ENCODE measurements at places on chromosomes 5 and 9.

DNA sequence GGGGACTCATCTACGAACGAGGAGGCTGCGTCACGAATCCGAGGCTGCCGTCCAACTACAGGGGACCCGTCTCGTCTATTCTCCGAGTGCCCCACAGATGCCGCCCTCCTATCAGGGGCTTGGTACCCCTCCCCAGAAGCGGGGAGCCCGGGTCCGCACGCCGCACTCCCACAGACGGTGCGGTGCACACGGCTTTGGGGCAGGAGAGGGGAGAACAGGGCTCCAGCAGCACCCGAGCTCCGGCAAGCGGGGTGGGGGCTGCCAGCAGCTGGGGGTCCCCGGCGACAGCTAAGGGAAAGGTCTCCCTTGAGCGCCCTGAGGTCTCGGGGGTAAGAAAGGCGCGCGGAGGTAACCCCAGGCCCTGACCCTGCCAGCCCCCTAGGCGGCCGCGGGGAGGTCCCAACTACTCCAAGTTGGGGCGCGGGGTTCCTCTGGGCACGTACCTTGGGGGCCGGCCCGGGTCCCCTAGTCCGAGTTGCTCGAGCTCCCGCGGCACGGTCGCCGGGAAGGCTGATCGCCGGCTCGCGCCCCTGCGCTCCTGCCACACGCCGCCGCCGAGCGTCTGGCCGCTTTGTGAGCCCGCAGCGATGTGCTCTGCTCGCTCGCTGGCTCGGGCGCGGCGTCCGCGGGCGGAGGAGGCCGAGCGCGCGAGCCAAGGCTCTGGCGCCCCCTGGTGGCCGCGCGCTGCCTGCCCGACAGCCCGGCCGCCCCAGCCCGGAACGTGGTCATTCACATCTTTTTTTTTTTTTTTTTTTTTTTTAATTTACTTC is at the start of gene SPOCK1:
Gene SPOCK1 (minus strand): TSS at position 591 of the 770 bp plus-strand sequence.
- DNase-seq = peak; percentile 7

- no peak for DNase-seq
These were observed 75.0 kb upstream of the RUSC2 start for GRCh38 chr9:35414889-35415288.

DNA sequence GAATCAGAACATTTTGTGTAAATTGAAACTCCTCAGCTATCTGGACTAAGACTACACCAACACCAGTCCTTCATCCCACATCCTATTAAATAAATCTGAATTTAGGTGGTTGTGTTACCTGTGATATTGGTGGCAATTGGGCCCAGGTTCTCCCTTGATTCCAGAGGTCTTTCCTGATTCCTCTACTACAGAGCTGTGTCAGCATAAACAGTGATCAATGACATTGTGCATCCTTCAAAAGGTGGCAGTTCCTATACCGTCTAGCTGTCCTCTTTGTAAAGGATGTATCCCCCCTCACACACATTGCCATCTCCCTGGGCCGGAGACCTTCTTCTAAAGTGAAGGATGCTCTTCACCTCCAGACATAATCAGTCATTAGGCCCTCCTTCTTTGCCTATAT is 239.2 kb downstream of the FAM114A2 start:
- DNase-seq = no peak

GRCh38 chr9:125438506-125439433 is 177.1 kb downstream of the GAPVD1 start:
- DNase-seq = no peak

DNA sequence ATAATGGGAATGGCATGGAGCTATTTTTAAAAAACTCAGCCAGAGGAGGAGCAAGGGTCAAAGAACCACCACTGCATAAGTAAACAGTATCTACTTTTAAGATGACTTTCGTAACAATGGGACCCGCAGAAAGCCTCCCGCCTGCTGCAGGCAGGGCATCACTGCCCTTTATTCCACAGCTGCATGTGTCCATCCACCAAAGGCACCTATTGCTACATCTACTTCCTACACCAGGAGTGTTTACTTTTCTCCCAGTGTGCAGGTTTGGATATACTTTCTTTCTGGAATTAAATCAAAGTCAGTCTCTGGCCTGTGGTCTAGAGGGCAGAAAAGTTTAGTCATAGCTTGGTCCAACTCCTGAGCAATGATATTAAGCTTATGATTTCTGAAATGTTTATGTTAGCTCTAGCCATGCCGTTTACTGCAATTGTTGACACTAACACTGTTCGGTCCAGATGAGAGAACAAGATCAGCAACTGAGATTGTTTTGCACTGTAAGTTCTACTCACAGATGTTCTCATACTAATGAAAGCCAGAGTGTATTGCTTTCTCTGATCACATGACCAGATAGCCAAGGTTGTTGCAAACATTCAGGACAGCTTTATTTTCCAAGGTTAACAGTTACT is 391.5 kb downstream of the FGF10 start:
- DNase-seq = no peak

DNA sequence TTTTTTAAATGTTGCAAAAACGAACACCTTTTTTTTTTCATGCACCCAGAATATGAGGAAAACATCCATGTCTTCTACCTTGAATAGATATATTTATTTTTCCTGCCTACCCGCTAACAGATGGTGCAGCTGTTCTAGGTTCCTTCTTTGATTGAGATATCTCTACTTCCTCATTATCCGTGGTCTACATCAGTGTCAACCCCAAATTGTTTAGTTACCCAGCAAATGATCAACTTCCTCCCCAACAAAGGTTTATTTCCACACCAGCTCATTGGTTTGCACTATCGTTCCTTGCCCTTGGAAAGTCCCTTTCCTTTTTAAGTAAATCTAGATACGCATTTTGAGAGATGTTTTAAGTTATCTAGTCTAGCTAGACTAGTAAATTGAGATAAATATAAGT is 166.4 kb downstream of the PRR16 start:
- DNase-seq = no peak

GRCh38 chr5:138336952-138337684 is 948 bp upstream of the FAM53C start:
- no peak for DNase-seq

- no peak for DNase-seq
These were observed 61.7 kb upstream of the SUB1 start for GRCh38 chr5:32523625-32524024.

DNA sequence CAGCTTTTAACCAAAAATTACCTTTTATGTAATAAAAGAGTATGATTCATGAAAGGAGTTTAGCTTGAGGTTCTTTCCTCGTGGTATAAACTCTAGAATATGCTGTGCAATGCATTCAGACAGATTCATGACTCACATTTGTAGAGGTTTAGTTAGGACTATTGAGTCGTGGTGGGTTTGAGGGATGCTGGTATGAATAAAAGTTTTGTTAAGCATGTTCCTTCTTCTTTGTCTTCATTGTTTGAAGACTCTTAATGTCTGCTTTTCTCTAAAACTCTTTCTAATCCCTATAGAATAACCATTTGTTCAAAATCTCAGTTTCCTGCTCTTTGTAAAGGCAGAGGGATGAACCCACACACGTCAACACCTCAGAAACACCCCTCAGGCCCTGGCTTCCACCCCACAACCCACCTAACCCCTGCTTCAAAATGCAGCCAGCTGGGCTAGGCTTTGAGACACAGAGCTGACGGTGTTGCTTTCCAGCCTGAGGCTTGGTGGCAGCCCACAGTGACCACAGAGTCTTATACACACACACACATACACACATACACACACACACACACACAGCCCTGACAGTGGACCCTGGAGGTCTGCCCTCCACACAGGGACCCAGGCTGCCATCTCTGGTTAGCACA is 69.0 kb upstream of the IRX1 start:
- no peak for DNase-seq

DNA sequence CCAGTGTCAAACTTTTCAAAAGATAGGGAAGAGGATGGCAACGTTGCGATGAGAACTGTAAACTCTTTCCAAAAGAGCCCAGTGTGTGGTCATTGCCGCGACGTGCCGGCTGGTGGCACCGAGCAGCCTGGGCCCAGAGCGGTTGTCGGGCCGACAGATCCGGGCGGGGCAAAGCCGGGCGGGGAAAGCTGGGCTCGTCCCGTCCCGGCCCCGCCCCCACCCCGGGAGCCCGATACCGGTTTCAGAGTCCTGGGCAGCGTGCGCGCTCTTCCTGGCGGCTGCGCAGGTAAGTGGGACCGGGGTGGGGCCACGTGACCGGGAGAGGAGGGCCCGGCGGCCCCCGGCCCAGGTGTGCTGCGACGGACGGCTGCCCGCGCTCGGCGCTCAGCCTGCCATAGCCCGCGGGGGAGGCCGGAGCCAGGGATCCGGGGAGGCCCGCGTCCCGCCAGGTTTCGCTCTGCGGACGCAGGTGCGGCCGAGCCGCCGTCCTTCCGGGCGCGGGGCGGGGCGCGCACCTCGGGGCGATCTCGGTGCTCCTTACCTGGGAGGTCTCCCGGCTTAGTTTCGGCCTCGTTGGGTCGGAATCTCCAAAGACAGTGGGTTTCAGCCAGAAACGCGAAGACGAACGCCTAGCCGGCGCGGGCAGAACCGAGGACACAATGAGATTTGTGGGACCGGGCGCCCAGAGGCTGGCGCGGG is at the start of gene MARVELD2:
Gene MARVELD2 (plus strand): TSS at position 232 of the 699 bp plus-strand sequence. CDS start 4,270 bp downstream, outside the sequence.
- DNase-seq = peak; percentile 73

- DNase-seq = peak; percentile 4
These were observed 41.6 kb downstream of the ERGIC1 start for GRCh38 chr5:172875505-172876279.

- no peak for DNase-seq
These were observed 25.8 kb upstream of the SYNPO start for GRCh38 chr5:150614661-150615060.

DNA sequence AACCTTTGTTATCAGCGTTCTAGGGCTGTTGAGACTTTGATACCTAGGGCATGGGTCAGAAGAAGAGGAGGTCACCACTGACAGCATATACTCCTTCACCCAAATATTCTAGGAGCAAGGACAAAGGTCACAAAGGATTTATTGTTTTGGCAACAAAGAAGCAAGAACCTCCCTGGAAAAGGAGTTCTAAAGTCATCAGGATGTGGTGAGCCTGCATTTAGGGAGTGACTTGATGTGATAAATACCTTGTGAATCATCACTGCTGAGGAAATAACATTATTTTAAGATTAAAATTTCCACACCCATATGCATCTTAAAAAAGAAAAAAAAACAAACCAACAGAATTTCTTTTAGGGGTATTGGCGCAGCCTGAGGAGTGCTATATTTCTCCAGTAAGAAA is 13.9 kb downstream of the IFNA1 start:
- no peak for DNase-seq

- DNase-seq = peak; percentile 92
These were observed 71.6 kb upstream of the GALNT10 start for GRCh38 chr5:154118893-154119336.

GRCh38 chr5:34655354-34655991 is 655 bp upstream of the RAI14 start:
- DNase-seq = no peak

DNA sequence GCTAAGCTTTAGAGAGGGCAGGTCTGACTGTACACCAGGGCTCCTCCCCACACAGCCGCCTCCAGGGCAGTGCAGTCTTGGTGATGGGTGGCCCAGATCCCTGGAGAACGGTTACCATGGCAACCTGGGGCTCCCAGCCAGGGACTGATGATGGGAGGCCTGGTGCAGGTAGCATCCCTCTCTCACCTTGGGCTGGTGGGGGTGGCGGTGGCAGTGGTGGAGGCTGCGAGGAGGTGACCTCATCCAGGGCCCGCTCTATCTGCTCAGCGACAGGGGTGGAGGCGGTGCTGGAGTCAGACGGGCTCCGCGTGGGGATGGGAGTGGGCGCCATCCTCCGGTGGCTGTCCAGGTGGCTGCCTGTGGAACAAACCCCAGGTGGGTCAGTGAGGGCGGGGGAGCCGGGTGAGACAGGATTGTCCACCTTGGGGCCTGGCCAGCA is 12.3 kb downstream of the PRR7 start:
- no peak for DNase-seq

- DNase-seq = no peak
These were observed 336.7 kb downstream of the CCDC171 start for GRCh38 chr9:15889555-15889954.

DNA sequence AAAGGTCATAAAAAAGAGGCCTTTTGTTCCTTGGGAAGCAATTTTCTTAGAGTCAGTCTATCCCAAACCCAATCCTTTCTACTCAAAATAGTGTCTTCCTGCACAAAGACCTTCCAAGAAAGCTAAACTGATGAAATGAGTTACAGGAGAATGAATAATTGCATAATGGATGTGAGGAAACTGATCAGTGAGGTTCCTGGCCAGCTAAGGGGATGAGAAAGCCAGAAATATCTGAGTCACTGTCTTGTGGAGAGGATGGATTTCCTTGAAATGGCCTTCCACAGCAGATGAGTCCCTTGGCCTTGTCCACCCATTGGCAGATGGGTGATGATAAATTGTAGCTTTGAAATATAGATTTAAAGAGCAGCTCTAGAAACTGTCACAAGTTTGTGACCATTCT is 756.1 kb downstream of the DNAH5 start:
- no peak for DNase-seq

DNA sequence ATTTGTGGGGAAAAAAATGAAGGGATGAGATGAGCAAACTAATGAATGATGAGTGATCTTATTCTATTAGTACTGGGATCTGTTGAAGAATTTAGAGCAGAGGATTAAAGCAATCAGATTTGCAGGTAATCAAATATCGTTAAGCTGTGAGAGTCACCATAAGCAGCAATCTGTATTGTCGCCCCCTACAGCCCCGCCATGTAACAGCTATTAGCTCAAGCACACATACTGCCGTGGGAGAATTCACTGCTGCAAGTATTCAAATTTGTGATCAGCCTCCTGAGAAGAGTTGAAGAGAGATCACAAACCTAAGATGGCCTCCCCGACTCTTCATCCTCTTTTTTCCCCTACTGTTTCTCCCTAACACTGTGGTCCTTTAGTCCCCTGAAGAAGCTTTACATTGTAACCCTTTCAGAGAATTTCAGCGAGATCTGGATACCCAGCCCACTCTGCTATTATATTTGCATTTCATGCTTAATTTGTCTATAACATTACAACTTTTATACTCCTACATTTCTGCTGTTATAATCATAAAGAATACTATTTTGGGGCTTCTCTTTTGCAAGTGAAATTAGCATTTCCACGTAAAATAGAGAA is 28.5 kb upstream of the PHF24 start:
- no peak for DNase-seq

DNA sequence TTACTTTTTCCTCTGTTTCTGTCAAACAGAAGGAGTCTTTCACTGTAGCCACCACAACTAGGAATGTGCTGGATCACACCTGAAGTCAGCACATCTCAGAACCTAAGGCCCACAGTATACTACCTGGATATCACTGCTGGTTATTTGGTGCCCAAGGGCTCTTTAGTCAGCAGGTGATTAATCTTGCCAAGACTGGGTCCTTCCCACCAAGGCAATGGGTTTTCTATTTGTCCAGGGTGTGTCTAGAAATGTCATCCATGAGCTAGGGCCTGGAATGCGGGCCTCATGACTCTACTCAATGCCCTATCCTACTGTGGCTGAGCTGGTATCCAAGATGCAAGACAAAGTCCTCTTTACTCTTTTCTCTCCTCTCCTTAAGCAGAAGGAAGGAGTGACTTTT is 9.8 kb upstream of the PCDHAC1 start:
- DNase-seq = no peak

DNA sequence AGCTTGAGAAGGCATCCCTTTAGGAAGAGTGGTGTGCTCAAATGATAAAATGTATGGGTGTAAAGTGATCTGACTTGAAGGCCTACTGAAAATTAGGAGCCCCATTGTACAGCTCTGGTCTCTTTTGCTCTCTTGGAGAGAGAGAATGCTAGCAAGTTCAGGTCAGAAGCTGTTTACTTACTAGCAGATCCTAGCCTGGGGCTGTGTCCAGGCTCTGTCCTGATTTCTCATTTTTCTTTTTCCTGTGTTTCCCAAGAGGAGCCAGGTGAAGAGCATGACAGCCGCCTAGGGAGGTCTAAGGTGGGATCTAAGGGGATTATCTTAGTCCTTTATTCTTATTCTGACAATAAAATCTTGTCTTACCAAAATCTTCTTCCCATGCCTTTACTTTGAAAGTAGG is 272.8 kb downstream of the NNT start:
- DNase-seq = no peak

GRCh38 chr9:132167192-132167591 is 5.3 kb downstream of the NTNG2 start:
- no peak for DNase-seq
